Coronary artery (tissue), 2 donors: ENCODE measurements at places on chromosomes 11 and 22.

GRCh38 chr11:65204646-65205601, 23.2 kb downstream of the CAPN1 start:
- DNase-seq: no peak

GRCh38 chr11:79864882-79865281, 424.1 kb upstream of the TENM4 start:
- no peak for DNase-seq

DNA sequence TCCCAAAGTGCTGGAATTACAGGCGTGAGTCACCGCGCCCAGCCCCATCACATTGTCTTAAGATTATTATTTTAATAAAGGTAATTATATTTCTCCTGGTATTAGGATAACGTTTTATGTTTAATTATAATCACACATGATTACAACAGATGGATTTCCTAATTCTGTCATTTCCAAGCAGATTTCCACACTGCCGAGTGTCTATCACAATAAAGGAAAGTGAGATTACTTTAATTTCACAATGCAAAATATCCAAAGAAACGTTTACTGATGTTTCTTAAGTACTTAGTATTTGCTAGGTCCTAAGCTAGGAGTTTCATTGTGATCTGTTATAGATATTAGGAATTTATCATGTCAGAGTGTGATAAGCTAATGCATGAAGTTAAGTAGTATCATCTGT, 203.5 kb upstream of the CTSC start:
- no peak for DNase-seq

DNA sequence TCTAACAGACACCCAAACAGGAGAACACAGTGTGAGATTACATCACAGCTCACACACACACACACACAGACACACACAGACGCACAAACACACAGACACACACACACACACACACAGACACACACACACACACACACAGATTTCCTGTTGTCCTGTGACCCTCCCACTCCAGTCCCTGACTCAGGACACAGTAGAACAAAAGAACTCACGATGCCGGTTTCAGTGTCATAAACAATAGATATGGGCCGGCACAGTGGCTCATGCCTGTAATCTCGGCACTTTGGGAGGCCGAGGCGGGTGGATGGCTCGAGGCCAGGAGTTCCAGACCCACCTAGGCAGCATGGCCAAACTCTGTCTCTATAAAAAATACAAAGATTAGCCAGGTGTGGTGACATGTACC, 13.8 kb upstream of the KAT5 start:
- no peak for DNase-seq

DNA sequence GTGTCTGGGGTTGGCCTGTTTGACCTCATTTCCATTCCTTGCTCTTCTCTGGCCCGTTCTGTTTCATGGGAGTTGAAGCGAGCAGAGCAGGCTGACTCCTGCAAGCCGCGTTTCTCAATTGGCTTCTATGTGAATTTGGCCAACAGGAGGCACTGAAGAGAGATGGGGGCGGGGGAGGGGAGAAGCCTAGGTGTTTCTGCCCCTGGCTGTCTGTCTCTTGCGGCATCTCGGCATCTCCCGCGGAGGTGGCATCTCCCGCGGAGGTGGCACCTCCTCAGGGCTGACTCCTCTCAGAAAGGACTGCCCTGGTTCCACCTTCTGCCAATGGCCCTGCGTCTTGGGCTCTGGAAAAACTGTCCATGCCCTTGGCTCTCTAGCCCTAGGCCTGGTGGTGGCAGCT, 125.6 kb upstream of the CSNK2A3 start:
- no peak for DNase-seq

- DNase-seq: no peak
Measured at GRCh38 chr11:86245369-86246292, 1.1 kb downstream of the EED start.

DNA sequence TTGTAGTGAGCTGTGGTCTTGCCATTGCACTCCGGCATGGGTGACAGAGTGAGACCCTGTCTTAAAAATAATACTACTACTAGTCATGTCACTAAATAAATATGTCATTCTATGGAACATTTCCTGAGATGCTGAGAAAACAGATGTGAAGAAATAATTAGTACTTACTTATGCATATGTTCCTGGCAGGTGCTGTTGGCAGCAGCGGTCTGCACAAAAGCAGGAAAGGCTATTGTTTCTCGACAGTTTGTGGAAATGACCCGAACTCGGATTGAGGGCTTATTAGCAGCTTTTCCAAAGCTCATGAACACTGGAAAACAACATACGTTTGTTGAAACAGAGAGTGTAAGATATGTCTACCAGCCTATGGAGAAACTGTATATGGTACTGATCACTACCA, 8.8 kb downstream of the ARCN1 start:
- DNase-seq: no peak

- DNase-seq: no peak
Measured at GRCh38 chr22:20776624-20777405, 2.9 kb downstream of the SERPIND1 start.

- DNase-seq: no peak
Measured at GRCh38 chr11:24819006-24819405, 322.2 kb downstream of the LUZP2 start.

- DNase-seq: no peak
Measured at GRCh38 chr11:12893787-12894672, 115.1 kb upstream of the RASSF10 start.

GRCh38 chr11:8652140-8652539, 30.3 kb downstream of the TRIM66 start:
- no peak for DNase-seq

DNA sequence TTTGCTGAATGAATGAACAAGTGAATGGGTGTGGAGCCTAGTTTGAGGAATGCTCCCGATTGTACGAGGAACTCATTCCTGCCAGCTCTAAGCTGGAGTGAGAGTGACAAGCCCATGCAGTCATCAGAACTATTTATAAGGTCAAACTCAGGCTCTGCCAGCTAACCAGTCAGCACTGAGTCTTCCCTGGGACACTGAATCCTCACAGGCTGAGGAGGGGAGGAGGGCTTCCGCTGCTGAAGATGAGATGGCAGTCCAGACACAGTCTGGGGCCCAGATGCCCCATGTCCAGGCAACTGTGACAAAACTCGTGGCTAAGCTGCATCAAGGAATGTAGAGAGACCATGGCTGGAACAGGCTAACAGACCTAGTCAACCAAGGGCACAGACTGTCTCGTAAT, 4.0 kb downstream of the LRP4 start:
- DNase-seq: no peak

GRCh38 chr11:60987577-60988277, 16.2 kb downstream of the CD6 start:
- DNase-seq: no peak

- no peak for DNase-seq
Measured at GRCh38 chr11:704781-705645, 1.0 kb upstream of the EPS8L2 start.

GRCh38 chr11:34454308-34455032, 15.7 kb downstream of the CAT start:
- no peak for DNase-seq

DNA sequence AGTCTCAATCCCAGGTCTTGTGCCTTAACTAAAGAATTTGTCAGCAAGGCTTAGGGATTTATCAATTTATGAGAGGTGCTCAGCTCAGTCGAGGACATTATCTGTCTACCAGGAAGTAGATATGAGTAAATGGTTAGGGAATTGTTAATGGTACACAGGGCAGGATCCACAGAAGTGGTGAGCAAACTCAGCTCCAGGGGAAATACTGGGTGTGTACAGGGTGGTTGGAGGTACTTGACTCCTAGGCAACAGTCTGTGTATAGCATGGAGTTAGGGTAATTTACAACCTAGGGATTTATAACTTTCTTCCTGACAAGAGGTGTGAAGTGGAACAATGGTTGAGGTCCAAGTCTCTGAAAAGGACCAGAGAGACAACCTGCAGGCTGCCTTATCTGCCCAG, 123.4 kb upstream of the OR9Q1 start:
- DNase-seq: no peak

- no peak for DNase-seq
Measured at GRCh38 chr11:128685402-128686020, 8.4 kb upstream of the FLI1 start.

DNA sequence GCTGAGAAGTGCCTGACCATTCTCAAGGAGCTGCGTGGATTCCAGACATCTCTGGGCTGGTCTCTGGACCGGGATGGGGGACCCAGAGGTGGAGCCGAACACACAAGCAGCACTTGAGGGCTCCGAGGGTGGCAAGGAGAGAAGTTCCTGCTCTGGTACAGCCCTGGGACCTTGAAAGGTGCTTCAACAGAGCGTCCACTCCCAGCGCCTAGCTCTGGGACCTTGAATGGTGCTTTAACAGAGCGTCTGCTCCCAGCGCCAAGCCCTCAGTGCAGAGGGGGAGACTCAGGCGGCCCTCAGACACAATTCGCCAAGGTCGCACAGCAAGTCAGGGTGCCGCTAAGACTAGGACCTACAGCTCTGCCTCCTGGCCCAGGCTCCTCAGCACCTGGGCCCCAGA, 10.6 kb upstream of the NPAS4 start:
- no peak for DNase-seq

- DNase-seq: no peak
Measured at GRCh38 chr22:17912945-17913721, 111.2 kb downstream of the MICAL3 start.

DNA sequence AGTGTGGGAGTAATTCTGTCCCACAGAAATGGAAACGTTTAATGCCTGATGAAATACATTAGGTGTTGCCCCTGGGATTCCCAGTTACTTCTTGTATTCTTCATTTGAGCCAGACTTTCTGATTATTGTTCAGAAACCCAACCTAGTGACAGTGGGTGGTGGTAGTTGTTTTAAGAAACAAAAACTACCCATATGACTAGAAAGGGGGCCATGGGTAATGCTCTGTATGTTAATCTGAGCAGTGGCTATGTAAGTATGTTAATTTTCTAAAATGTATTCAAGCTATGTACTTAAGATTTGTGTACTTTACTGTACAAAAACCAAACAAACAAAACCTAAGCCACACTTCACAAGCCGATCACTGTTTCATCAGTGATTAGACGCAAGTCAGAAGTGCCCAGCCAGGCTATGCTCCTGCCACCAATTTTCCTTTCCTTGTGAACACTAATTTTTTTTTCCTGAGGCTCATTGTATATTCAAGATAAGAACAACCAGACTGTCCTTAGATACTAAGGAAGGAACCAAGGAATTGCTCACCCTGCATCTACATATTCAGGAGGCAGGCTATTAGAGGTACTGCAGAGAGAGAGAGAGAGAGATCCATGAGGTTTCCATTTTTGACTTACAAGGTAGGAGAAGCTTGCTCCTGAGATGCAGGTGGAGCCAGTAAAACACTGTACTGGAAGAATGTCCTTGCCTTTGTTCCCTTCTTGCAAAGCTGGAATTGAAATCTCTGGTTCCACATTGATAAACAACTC, 122.7 kb downstream of the DBX1 start:
- no peak for DNase-seq

GRCh38 chr11:11871991-11872401, 30.2 kb downstream of the USP47 start:
- DNase-seq: no peak

- no peak for DNase-seq
Measured at GRCh38 chr22:20039683-20040325, 18.9 kb downstream of the TANGO2 start.

GRCh38 chr11:18063862-18064434, 17.9 kb upstream of the TPH1 start:
- DNase-seq: no peak

- DNase-seq: no peak
Measured at GRCh38 chr11:67374571-67375281, 1.3 kb upstream of the CLCF1 start.

DNA sequence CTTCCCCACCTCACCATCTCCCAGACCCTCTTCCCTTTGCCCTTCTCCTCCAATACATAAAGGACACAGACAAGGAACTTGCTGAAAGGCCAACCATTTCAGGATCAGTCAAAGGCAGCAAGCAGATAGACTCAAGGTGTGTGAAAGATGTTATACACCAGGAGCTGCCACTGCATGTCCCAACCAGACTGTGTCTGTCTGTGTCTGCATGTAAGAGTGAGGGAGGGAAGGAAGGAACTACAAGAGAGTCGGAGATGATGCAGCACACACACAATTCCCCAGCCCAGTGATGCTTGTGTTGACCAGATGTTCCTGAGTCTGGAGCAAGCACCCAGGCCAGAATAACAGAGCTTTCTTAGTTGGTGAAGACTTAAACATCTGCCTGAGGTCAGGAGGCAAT, 58.2 kb downstream of the TIMP3 start:
- DNase-seq: no peak

DNA sequence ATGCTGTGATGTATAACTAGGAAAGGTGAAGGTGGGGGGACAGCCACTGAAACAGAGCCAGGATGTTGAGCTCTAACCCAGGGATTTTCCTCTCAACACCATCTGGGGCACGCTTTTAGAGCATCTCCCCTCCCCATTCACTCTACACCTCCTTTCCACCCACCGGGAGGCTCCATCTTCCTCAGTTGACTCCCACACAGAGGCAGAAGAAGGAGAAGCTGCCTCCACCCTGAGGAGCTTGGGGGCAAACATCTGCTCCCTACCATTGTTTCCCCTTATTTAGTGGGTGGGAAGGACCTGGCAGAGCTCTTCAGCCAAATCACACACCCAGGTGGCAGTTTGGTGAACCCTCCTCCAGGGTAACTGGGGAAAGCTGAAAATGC, 50.0 kb upstream of the ADA2 start:
- no peak for DNase-seq
